ENCODE measurements at places on chromosomes 5 and 9.

- peak; percentile 85 for DNase-seq
These were observed 33.2 kb upstream of the GOLPH3 start for GRCh38 chr5:32207355-32207634.

DNA sequence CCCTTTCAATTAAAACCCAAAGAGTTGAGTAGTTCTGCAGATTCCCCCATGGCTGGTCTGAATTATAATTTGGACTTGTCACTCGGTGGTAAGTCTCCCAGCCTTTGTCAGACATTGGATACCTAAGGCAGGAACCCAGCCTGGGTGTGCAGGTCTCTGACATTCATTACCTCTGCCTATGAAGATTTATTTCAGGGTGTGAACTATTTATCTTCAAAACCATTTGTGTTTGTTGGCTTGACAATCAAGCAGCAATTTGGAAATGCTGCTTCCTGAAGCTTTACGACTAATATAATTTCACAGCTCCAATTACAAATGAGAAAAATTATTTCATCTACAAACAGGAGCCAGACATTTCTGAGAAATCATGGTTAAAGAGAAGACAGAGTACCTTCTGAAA is 160.5 kb downstream of the DOCK2 start:
- no peak for DNase-seq

- no peak for DNase-seq
These were observed 5.4 kb downstream of the MED22 start for GRCh38 chr9:133342570-133342969.

DNA sequence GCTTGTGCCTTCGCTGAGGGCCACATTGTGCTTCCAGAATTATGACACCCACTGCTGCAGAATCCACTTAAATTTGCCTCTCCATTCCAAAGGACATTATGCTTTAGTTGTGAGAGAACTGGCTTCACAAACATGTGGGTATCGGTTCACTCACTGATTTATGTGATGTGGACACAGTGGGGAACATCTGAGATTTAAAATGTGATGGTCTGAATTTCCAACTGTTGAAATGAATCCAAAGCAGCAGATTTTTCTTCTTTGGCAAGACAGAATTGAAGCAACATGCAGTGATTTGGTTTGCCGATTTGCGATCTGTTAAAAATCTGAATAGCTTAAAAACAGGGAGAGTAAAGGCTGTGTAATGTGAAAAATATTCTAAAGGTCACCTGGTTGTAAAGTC is 20.3 kb downstream of the PCSK5 start:
- DNase-seq, result no peak

GRCh38 chr5:146069780-146070099 is 35.6 kb downstream of the PLAC8L1 start:
- DNase-seq, result no peak

DNA sequence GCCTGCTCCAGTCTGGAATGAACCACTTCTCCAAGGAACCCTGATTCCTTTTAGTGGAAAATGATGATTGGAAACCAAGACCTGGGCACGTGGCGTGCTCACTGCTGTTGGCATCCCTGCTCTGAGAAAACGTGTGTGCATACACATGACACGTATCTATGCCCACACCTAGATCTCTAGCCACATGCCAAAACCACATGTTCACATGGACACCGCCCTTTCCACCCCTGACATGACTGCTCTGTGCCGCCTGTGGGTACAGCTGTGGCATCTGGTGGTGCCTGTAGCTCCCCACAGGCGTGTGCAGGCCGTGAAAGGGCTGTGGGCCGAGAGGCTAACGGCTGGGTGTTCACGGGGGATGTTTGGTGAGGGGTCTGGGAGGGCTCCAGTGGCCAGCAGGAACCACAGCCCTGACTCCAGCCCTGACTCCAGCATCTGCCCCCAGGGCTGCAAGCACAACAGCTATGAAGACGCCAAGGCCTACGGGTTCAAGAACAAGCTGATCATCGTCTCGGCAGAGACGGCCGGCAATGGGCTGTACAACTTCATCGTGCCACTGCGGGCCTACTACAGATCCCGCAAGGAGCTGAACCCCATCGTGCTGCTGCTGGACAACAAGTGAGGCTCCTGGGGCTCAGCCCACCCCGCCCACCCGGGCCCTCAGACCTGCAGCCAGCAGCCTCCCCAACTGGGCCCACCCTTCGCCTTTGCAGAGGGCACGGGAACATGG is 75.1 kb downstream of the KCNT1 start:
- DNase-seq, result no peak

DNA sequence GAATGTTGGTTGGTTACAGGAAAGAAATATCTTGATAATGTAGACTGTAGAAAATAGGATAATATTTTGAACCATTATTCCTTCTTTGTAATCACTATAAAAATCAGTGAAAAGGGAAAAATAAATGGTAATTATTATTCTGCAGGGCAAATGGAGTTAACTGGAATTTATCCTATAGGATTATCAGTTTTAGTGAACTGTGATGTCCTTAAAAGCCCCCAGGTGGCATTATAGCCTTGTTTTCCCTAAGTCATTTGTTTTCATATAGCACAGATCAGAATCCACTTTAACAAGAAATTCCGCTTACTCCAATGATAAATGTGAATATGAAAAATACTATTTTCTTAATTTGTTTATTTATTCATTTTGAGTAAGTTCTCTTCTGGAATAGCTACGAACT is 26.2 kb upstream of the WDR41 start:
- DNase-seq, result no peak

Data from inflammatory macrophage treated with lipopolysaccharide for 4 hours (primary cell).